Effector memory CD8-positive, alpha-beta T cell (primary cell): ENCODE measurements at places on chromosomes 1 and 21.

- no peak for DNase-seq
These were observed 119.2 kb downstream of the TM2D1 start for GRCh38 chr1:61605607-61606321.

GRCh38 chr1:161021165-161021969 is 415 bp upstream of the F11R start:
- DNase-seq: peak; percentile 80

- DNase-seq: no peak
These were observed 163.0 kb upstream of the KAZN start for GRCh38 chr1:14435368-14436023.

- no peak for DNase-seq
These were observed 4.1 kb upstream of the GRIK3 start for GRCh38 chr1:37038227-37039093.

DNA sequence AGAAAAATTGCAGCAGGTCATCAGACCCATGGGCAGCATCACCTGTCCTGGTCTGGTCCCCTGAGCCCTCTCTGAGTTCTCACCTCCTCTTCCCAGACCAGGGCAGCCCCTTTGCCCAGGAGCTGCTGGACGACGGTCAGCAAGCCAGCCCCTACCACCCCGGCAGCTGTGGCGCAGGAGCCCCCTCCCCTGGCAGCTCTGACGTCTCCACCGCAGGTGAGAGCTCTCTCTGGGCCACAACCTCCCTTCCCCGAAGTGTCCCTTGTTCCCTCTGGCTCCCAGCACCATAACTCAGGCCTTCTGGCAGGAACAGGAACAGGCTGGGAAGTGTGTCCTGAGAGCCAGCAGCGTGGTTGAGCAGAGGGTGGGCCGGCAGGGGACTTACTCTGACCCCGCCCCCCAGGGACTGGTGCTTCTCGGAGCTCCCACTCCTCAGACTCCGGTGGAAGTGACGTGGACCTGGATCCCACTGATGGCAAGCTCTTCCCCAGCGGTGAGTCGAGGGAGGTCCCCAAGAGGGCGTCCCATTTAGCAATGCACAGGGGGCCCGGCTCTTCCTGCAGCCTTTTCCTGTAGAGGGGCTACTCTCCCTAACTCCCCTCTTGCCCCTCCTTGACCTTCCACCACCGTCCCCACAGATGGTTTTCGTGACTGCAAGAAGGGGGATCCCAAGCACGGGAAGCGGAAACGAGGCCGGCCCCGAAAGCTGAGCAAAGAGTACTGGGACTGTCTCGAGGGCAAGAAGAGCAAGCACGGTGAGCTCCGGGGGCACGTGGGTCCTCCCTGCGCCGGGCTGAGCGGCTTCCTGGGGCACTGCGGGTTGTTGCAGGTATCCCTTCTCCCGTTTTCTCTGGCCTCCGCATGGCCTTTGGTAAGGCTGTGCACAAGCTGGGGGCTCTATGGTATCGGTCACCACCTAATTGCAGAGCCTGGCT is 2.4 kb downstream of the ELF3 start:
- no peak for DNase-seq

DNA sequence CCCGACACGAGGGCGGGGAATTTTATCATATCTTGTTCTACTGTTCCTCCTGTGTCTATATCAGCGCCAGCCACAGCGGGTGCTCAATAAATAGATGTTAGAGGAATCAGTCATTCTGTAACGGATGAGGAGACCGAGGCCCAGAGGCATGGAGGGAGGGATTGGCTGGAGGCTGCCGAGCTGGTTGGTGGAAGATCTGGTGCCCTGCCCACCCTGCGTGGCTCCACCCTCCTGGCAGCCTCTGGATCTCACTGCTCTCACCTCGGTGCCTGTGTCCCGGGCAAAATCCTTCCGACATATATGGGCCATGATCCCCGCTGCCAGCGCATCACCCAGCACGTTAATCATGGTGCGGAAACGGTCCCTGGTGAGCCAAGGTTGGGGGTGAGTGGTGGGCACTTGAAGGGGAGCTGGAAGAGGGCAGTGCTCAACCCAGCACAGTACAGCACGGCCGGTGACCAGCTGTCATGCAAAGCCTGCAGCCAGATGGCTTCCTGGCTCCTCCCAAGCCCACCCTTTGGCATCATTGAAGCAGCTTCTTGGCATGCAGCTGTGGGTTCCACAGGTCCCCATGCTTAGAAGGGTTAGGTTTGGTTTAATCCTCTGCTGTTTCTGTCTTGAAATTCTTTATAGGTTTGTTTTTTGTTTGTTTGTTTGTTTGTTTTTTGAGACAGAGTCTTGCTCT is 26.7 kb downstream of the PODN start:
- no peak for DNase-seq

GRCh38 chr1:174118751-174119150 is 40.6 kb upstream of the RABGAP1L start:
- DNase-seq: no peak

- DNase-seq: no peak
These were observed 17.1 kb upstream of the PINK1 start for GRCh38 chr1:20615946-20616846.

GRCh38 chr1:39076127-39076798 is 50.1 kb downstream of the NDUFS5 start:
- DNase-seq: no peak

- DNase-seq: no peak
These were observed 1.8 kb upstream of the FABP3 start for GRCh38 chr1:31374511-31375196.

DNA sequence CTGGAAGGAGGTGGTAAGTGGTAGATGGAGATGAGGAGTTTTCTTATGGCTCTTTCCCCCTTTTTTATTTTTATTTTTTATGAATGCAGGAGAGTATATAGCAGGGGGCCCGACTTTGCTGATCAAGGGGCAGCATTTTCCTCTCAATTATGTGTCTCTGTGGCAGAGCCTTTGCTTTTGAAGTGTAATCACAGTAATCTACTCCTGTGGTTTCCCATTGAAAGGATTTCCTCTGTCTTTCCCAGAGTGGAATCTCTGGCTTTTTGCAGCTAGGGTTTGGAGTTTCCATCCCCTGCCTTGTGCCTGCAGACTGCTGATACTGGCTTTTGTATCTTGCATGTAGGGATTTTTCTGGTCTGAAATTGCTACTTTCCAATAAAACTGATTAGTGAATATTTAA is 29.1 kb downstream of the ARID1A start:
- DNase-seq: no peak

DNA sequence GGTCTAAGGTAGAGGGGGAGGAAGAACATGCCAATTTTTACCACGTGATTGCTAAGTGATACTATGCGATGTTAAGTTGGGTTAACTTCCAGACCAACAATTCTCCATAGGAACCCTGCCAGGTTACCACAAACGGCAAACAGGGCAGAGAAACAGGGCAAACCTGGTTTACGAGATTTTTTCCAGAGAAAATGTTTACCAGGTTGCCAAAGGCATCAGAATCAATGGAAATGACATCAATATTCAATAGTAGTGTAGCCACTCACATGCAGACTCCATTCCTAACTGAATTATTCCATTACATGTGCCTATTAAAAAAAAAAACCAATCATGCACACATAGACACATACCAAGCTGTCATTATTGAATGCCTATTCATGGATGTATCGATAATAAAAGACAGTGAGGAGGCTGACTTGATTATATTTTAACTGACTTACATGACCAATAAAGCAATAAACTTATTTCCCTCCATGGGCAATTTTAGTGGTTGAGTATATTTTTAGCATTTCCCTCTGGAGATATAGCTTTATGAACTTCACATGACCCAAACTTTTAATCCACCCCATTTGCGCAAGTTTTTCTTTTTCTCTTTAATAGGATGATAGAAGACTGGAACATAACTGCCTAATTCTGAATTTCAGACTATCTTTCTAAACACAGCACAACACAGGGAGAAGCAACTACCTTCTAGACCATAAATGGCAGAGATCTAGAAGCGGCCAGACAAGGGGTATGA is 40.5 kb upstream of the KCNE1 start:
- DNase-seq: no peak

DNA sequence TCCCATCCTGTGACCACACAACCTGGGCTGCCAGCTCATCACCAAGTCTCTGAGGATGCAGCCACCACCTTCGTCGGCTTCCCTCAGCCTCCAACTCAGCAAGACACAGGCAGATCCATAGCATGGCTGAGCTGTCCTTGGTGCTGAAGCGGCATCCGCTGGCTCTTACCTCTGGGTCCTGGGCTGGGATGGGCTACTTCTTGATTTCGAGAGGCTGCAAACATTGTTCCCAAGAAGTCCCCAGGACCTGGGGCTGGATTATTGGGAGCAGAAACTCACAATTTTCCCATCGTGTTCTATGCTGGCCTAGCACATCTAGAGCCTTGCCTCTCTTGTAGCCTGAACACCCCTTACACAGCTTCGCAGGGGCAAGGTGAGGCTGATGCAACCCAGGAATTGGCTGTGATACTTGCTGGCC is 24.9 kb upstream of the C1QA start:
- no peak for DNase-seq

GRCh38 chr1:169943963-169944526 is 50.3 kb upstream of the SCYL3 start:
- DNase-seq: no peak

- DNase-seq: no peak
These were observed 116.3 kb downstream of the AKT3 start for GRCh38 chr1:243733670-243734307.
